HEK293T (cell line): ENCODE measurements at places on chromosomes 6 and 20.

GRCh38 chr20:43322851-43323250 lies 133.1 kb upstream of the PTPRT start:
- no peak for DNase-seq

GRCh38 chr6:4017058-4017739 lies 61.7 kb downstream of the FAM217A start:
- DNase-seq: no peak

- no peak for DNase-seq
These were observed 92.9 kb upstream of the NRSN1 start for GRCh38 chr6:24032896-24033688.

- no peak for DNase-seq
These were observed 29.4 kb downstream of the SIM1 start for GRCh38 chr6:100435299-100435698.

GRCh38 chr6:10960171-10960570 lies 73.3 kb downstream of the SYCP2L start:
- no peak for DNase-seq

GRCh38 chr20:62136283-62137091 lies 6.7 kb downstream of the PSMA7 start:
- peak; percentile 58 for DNase-seq

DNA sequence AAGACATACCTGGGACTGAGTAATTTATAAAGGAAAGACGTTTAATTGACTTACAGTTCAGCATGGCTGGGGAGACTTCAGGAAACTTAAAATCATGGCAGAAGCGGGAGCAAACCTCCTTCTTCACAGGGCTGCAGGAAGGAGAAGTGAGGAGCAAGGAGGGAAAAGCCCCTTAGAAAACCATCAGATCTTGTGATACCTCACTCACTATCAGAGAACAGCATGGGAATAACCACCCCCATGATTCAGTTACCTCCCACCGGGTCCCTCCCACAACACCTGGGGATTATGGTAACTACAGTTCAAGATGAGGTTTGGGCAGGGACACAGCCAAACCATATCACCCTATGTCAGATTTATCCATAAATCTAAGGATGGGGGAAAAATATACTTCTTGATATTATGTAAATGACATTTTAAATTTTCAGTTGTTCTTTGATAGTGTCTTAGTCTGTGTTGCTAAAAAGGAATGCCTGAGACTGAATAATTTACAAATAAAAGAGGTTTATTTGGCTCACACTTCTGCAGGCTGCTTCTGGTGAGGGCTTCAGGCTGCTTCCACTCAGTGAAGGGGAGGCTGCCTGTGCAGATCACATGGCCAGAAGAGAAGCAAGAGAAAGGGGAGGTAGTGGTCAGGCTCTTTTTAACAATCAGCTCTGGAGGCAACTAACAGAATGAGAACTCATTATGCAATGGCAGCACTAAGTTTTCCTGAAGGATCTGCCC lies 1.2 kb upstream of the MCM9 start:
- DNase-seq: no peak

GRCh38 chr20:50575865-50576720 lies 65.9 kb downstream of the PTPN1 start:
- DNase-seq: peak; percentile 58

- DNase-seq: no peak
These were observed 172.8 kb upstream of the QKI start for GRCh38 chr6:163241683-163242082.

DNA sequence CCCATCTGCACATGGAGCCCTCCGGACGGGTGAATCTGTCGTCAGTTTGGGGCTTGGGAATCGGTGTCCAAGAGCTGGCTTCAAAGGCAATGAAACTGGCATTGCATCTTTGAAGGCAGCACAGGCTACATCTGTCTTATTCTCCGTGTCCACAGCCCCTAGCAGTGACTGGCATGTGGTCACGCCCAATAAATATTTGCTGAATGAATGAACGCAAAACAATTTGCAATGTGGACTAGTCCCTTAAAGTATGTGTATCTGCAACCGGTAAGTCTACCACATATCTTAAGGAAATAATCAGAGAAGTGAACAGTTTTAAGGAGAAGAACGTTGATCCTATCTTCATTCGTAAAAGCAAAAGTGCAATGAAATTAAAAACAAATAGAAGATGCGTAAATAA lies 8.0 kb upstream of the PMEPA1 start:
- no peak for DNase-seq

DNA sequence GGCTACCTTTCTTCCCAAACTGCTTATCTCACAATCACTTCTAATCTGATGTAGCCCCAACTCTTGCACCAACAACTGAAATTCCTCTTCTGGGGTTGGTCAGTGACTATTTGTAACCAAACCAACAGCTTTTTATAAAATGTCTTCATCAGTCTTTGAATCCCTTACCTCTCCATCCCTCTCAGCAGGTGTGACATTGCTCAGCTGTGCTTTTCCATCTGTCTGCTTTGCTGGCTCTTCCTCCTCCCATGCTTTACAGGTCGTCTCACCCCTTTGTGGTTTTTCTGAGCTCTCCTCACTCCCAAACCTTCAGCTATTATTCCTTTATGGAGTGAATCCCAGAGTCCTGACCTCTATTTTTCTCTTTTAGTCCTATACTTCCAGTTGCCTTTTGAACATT lies 5.9 kb downstream of the MAP7 start:
- no peak for DNase-seq

GRCh38 chr6:3213334-3213695 lies 14.1 kb downstream of the TUBB2B start:
- DNase-seq: no peak

DNA sequence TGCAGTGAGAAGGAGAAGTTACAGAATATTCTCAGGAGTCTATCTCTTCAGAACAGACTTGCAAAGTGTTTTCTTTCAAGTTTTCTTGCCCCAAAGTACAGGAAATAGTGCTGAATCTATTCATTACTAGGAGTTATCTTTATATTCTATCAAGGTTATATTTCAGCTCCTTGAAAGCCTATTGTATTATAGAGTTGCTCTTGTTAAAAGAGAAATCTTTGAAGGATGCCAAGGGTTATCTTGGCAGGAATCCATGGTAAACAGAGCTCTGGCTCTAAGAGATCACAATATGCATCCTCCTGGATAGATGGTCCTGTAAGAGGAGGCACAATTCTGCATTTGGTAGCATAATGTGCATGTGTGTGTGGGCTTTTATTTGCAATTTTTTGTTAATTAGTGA lies 21.2 kb upstream of the SNRPB2 start:
- no peak for DNase-seq

DNA sequence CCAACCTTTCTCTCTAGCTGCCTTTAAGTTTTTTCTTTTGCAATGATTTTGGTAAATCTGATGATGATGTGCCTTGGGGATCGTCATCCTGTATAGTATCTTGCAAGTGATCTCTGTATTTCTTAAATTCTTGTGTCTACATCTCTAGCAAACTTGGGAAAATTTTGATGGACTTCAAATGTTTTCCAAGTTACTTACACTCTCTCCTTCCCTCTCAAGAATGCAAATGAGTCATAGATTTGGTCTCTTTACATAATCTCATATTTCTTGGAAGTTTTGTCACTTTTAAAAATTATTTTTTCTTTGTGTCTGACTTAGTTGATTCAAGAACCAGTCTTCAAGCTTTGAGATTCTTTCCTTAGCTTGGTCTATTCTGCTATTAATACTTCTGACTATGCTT lies 176.4 kb downstream of the TBC1D32 start:
- DNase-seq: no peak

GRCh38 chr6:13924949-13925881 lies at the start of gene RNF182:
RNF182 (plus strand) TSS chr6:13924952; CDS start chr6:13977120, 52,168 bp downstream.
- peak; percentile 82 for DNase-seq

- peak; percentile 39 for DNase-seq
These were observed 1.2 kb downstream of the PM20D2 start for GRCh38 chr6:89146718-89147700.

- DNase-seq: no peak
These were observed 39.8 kb downstream of the HLA-A start for GRCh38 chr6:29982097-29982496.

GRCh38 chr6:46969206-46969605 lies 47.5 kb upstream of the ADGRF5 start:
- DNase-seq: no peak

DNA sequence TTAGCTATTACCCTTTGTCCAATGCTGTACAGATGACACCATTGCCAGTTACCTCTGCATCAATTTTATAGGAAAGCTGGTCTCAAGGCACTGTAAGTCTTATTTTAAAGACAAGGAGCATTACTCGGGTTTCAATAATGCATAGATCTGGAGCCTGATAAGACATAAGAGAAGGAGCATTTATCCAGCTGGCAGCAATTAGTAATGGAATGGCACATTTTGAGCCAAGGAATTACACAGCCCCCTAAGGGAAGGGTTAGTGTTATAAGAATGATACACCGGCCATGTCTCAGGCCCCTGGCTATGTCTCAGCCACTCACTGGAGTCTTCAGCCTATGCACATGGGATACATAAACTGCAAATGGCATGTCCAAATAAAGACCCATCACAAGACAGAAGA lies 23.1 kb upstream of the TMEM242 start:
- DNase-seq: no peak

GRCh38 chr20:60461993-60462392 lies 503.8 kb downstream of the CDH26 start:
- no peak for DNase-seq

- no peak for DNase-seq
These were observed 50.2 kb upstream of the SENP6 start for GRCh38 chr6:75551367-75551952.

DNA sequence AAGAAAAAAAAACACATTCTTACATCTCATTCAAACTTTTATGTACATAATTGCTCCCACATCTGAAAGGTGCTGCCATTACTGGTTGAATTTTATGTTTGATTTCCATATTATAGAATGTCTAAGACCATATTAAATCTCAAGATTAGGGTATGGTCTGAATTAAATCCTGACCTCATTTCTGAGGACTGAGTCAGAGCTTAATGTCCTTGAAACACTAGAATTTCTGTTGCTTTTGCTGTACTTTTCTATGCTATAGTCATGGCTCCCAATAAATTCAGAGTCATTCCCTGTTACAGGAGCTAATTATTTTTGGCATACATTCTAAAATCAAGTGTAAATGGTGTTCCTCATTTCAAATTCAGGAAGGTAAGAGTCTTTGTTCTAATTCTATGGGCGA lies 285.3 kb upstream of the MANEA start:
- no peak for DNase-seq

GRCh38 chr6:112010328-112010727 lies 43.6 kb upstream of the CCN6 start:
- no peak for DNase-seq

DNA sequence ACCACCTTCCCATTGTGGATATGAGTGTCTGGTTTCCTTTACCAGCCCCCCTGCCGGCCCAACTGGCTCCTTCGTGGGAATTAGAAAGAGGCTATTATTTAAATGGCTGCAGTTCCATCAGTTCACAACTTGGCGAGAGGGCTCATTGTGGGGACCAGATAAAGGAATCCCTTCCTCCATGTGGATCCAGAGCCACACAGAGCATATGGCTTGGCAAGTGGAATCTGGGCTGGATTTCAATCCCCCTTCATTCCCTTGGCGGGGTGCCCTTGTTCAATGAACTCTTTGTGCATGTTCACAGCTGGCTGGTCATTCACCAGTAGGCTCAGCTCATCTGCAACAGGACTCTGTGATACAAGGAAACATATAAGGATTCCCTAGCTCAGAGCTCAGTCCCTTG lies 140.6 kb downstream of the OPN5 start:
- DNase-seq: no peak

- DNase-seq: no peak
These were observed 46.1 kb upstream of the TULP4 start for GRCh38 chr6:158266131-158266530.

- DNase-seq: peak; percentile 60
These were observed 40.6 kb downstream of the TRIM38 start for GRCh38 chr6:26003102-26003694.

GRCh38 chr6:166500246-166500645 lies 86.2 kb downstream of the RAMACL start:
- no peak for DNase-seq

- DNase-seq: no peak
These were observed 370.1 kb downstream of the BTBD9 start for GRCh38 chr6:38269461-38270172.

GRCh38 chr6:47785182-47785581 lies 3.4 kb downstream of the OPN5 start:
- DNase-seq: no peak

- no peak for DNase-seq
These were observed 192.0 kb upstream of the IMPG1 start for GRCh38 chr6:76264468-76264867.

GRCh38 chr6:3438190-3439167 lies 18.4 kb downstream of the SLC22A23 start:
- peak; percentile 71 for DNase-seq

DNA sequence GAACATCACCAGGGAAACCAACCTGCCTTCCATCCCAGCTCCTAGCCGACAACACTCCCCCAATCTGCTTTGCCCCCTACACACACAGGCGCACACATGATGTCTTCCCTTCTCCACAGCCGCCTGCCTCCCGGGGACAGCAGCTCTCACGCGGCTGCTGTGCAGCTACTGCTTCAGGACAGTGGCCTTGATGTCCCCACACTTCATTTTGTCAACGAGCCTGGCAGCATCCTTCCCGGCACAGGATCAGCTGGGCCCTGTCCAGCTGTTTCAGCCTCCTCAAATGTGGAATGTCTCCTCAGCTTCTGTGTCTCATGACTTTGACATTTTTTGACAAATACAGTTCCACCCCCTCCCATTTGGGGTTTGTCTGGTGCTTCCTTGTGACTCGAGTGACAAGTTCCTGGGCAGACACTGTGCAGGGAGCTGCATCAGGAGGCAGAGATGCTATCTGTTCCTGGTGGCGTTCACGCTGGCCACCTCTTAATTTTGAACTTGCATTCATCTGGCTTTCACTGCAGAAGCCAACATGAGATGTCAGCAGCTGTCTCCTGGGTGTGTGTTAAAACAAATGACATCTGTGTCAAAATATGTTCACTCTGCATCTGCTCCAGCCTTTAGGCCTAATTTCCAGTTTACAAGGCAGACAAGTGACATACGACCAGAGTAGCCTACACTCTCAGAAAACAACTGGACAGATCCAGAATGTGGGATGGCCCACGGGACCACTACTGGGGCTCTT lies 57.2 kb downstream of the GINS1 start:
- DNase-seq: no peak

- DNase-seq: no peak
These were observed 17.0 kb downstream of the GSS start for GRCh38 chr20:34938466-34939163.

DNA sequence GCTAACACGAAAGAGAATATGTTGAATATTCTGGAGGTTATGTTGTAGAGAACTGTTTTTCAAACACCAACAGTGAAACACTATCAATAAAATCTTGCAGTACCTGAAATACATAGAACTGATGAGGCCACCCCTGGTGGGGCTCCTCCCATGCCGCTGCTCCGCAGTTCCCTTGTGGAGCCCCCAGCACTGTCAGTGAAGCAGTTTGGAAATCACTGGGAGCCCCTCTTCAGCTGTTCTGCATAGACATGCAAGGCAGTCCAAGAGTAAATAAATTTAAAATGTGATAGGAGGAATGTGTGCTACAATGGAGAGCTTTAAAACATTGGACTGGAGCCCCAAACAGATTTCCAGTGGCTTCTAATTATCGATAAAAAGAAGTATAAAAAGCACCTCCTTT lies 189.4 kb downstream of the FNDC1 start:
- no peak for DNase-seq

GRCh38 chr6:134315974-134316441 lies 1.9 kb downstream of the SGK1 start:
- no peak for DNase-seq
